Spinal cord (tissue), 10 donors: ENCODE measurements at places on chromosomes 1 and 21.

DNA sequence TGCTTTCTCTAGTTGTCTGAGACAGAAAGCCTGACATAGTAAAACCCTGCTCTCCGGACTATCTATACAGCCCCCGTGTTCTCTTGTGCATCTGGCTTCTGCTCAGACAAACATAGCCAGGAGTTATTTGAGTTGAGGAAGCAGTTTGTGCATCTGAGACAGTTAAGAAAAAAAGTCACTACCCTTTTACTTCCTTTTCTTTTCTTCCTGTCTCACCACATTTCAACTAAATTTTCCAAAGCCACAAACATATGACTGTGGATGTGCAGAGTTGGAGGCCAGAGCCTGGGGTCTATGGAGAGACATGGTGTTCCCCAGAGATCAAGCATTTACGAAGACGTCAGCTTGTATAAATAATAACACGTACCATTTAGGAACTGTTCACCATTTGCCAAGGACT, 158.5 kb upstream of the FGGY start:
- no peak for DNase-seq

DNA sequence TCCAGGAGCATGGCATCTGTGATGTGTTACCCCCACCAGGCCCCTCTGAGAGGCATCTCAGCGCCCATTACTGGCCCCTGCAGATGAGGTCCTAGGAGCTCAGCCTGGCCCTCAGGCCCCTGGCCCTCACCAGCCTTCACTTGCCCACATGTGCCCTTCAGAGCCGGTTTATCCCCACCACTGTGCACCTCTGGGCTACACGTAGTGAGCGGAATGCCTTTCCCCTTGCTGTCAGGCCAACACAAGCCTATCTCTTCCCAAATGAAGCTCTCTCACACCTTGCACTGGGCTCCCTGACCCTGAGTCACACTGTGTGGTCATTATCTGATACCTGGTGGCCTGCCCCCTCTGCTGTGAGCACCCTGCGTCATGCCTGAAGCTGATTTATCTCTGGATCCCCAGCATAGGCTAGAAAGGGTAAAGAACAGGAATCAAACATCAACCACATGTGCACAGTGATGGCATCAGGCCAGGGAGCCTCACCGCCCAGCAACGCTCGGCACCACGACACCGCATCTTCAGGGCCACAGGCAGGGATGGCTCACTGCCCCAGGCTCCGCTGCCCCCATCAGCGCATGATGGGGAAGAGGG, 49.1 kb downstream of the GLIS1 start:
- DNase-seq = no peak

DNA sequence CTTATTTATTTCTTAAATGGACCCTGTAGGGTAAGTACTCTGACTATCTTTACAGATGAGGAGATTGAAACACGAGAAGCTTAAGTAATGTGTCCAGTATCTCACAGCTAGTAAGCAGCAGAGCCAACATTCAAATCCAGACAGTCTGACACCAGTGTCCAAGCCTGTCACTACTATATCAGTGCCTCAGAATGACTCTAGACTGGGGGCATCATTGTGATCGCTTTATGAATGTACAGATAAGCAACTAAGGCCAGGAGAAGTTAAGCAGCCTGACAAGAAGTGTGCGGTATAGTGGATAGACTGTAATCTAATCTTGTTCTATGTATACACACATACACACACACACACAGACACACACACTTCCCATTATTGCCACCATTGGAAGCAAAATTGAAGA, 158.7 kb downstream of the NTNG1 start:
- no peak for DNase-seq

GRCh38 chr1:170665629-170666028, 1.7 kb downstream of the PRRX1 start:
- DNase-seq = peak; percentile 6

GRCh38 chr1:147243228-147243685, 773 bp downstream of the CHD1L start:
- no peak for DNase-seq

DNA sequence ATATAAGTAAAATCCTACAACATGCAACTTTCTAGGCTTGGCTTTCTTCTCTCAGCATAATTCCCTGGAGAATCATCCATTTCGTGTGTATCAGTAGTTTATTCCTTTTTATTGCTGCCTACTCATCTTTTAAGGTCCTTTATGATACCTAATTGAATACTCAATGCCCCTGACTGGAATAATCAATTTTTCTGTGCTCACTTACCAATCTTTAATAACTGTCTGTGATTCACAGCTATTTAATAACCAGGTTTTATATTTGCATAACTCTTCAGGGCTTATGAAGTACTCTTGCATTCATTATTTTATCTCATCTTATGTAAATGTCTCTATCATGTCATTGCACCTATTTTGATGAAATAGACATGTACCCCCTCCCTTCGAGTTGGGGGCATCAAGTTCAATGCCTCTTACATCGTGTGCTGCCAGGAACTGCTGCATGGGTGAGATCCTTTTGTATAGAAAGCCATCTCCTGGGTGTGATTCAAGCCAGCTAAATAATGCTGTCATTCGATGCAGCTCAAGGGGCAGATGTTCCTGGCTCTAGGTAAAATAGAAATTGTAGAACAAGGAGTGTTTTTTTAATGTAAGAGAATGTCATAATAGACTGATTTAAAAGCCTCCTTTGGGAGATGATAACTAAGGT, 222.7 kb downstream of the SLC35F3 start:
- DNase-seq = no peak

- no peak for DNase-seq
These were observed 4.1 kb downstream of the HEYL start for GRCh38 chr1:39635205-39635870.

GRCh38 chr21:43965911-43966585, 46.1 kb upstream of the TRAPPC10 start:
- no peak for DNase-seq

- DNase-seq = no peak
These were observed 234.8 kb downstream of the HMCN1 start for GRCh38 chr1:185969028-185969427.

DNA sequence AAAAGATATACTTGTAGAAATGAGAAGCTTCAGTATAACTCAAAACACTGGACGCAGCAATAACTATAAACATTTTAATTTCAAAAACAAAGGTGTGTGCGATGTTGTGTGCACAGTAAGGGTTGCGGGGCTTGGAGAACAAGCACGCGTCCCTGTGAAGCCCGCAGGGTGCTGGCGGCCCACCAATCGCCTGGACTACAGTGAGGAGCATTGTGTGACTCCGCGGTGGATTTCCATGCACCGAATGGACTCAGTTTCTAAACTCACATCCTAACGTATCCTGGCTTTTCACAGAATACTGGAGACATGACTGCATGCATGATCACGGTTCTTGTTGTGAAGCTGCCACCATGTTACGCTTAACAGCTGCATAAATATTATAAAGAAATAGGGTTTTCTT, 33.0 kb downstream of the NTPCR start:
- no peak for DNase-seq

- no peak for DNase-seq
These were observed 3.1 kb downstream of the NUAK2 start for GRCh38 chr1:205318231-205318991.

DNA sequence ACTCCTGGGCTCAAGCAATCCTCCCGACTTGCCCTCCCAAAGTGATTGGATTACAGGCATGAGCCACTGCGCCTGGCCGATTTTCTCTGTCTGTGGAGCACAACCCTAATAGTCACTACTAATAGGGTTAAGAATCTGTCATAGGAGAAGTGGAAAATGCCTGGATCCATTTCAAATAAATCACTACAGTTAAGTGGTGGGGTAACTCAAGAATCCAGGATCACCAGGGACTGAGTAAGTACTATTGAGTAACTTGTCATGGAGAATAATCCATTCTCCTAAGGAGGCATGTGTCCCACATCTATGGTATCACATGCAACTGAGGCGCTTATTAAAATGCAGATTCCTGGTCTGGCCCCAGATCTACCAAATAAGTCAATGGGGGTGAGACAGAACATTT, 53.2 kb downstream of the OPTC start:
- DNase-seq = no peak

- DNase-seq = no peak
These were observed 87.4 kb upstream of the MACF1 start for GRCh38 chr1:39116860-39117728.

DNA sequence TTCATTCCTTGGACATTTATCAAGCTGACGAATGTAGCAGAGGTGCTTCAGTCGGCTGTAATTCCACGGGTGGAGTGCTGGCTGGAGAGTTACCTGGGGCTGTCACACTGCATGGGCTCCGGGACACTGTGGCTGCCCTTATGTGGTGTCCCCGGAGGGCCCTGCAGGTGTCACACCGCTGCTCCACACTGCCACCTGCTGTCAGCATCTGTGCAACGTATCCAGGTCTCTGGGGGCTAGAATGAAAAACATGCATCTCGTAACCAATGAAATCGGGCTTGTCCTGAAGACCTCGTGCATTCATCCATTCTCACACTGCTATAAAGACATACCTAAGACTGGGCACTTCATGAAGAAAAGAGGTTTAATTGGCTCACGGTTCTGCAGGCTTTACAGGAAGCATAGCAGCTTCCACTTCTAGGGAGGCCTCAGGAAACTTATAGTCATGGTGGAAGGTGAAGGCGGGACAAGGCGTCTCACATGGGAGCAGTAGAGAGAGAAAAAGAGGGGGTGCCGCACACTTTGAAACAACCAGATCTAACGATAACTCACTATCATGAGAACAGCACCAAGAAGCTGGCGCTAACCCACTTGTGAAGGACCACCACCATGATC, 46.7 kb upstream of the PCBP3 start:
- no peak for DNase-seq

DNA sequence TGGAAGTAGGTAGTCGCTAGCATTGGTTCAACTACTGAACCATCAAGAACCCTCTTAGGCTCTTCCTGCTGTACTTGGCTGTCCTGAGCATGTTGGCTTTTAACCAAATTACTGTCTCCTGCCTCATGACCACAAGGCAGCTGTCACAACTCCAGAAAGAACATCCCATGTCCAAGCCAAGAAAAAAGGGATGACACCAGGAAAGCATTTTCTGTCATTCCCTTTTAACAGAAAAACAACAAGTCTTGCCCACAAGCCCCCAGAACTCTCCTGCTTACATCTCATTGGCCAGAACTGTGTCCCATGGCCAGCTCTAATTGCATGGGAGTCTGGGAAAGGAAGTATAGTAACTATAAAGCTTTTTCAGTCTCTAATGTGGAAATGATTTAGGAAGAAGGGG, 2.4 kb upstream of the RNU5D-1 start:
- DNase-seq = no peak

GRCh38 chr21:45080639-45081414, 6.4 kb downstream of the ADARB1 start:
- DNase-seq = no peak

DNA sequence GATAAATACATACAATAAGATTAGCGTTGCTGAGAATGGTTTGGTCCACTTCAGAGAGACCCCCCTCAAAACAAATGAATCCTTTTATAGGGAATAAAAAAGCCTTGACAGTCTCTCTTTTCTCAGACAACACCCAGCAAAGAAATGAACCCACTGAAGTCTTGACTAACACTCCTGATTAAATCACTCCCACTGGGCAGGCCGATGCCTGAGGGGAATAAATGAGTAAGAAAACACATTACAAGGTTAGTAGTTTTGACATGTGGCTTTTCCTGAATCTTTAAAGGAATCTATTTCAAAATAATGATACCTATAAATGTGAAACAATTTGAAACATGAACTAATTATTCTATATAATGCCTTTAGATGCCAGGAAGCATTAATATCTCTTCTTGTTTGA, 146.9 kb upstream of the POGK start:
- no peak for DNase-seq

- DNase-seq = no peak
These were observed 21.8 kb downstream of the PPFIA4 start for GRCh38 chr1:203048086-203048485.

GRCh38 chr1:214192825-214193643, 87.9 kb upstream of the SMYD2 start:
- no peak for DNase-seq

DNA sequence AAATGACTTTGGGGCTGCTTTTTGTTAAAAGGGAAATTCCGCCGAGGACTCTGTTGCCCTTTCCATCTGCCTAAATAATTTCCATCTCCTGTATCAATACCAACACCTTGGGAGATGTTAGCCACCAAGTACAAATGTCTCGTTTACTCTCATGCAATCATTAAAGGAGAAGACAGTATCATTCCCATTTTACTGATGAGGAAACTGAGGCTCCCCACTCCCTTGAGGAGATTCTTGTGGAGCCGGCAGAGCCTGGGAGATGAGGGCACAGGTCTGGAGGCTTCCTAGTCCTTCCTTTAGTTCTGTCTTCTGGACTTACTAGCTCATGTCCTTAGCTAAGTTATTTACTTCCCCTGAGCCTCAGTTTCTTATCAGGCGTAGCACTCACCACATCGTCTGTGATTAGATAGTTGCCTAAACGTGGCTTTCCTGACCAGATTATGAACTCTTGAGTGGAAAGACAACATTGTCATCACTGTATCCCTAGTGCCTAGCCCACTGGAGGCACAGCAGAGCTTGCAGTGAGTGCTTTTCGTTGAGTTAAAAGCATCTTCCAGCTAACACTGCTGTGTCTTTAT, 81.6 kb downstream of the ADSS2 start:
- DNase-seq = no peak

DNA sequence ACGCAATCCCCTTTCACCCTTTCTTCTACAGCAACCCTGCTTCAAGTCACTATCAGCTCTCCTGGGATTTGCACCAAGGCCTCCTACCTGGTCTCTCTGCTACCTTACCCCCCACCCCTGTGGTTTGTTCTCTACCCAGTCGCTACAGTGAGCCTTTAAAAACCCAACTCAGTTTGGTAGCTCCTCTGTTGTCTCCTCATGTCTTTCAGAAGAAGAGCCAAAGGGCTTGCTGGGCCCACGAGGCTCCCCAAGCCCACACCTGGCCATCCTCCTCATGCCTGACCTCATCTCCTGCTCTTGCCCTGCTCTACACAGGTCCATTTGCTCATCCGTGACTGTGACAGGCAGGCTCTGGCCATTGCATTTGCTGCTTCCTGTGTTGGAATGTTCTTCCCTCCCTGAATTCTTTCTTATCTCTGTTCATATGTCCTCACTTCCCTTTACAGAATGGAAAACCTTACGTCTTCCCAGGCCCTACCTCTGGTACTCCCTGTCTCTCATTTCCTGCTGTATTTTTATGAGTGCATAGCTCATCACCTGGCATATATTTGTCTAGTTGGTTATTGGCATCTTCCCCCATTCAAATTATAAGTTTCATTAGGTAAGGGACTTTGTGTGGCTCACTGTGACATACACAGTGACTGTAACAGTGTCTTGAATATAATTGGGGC, 3.3 kb downstream of the RGS16 start:
- no peak for DNase-seq

GRCh38 chr1:107250169-107250568, 109.3 kb downstream of the NTNG1 start:
- DNase-seq = no peak

- DNase-seq = no peak
These were observed 65.4 kb downstream of the SLC35A3 start for GRCh38 chr1:100035214-100035613.
